ENCODE measurements at places on chromosomes 5 and 9. TPM values are rescaled to one million over a fixed set of nuclear protein-coding genes. Genes with fewer than 3 reads are reported as not detected.

GRCh38 chr5:154779105-154779504 lies 23.9 kb downstream of the LARP1 start:
- DNase-seq: no peak

- DNase-seq: no peak
Measured at GRCh38 chr9:87336914-87337333, 160.7 kb upstream of the DAPK1 start.

- DNase-seq: no peak
Measured at GRCh38 chr5:120550358-120550757, 86.3 kb downstream of the PRR16 start.

GRCh38 chr5:10513501-10514442 lies 50.1 kb upstream of the ANKRD33B start:
- DNase-seq: no peak

The SNCAIP gene
- not detected for total RNA-seq

GRCh38 chr9:134877541-134877940 lies 3.1 kb upstream of the FCN2 start:
- no peak for DNase-seq

- peak; percentile 72 for DNase-seq
Measured at GRCh38 chr9:124852829-124853531, at the start of gene WDR38. Gene WDR38 (plus strand): TSS chr9:124853460. CDS start chr9:124853532, 72 bp downstream.

The CERCAM gene
- total RNA-seq: 0.63 TPM

DNA sequence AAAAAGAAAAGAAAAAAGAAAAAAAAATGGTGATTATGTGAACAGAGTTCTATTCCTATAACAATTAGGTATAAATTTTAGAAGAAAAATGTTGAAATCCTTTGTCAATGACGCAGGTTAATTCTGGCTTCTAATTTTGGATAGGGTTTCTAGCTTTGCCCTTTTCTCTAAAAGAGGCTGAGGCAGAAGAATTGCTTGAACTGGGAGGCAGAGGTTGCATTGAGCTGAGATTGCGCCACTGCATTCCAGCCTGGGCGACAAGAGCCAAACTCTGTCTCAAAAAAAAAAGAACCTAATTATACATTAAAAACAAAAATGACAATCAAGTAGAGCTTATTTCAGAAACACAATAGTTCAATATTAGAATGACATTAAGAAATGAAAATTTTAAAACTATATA lies 2.9 kb downstream of the STXBP1 start:
- no peak for DNase-seq

DNA sequence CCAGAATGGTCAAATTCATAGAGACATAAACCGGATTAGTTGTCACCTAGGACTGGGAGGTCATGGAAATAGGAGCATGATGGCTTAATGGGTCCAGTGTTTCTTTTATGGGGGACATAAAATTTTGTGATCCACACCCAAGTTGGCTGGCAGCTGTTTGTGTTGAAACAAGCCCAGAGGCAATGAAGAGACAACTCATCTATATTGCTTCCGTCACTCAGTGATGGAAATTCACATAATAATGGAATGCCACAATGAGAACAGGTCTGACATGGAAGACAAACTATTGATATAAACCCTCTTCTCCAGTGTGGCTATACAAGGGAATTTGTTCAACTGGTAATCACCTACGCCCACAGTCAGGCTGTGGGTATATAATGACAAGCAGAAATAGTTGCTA lies 173.2 kb downstream of the GNA14 start:
- no peak for DNase-seq

DNA sequence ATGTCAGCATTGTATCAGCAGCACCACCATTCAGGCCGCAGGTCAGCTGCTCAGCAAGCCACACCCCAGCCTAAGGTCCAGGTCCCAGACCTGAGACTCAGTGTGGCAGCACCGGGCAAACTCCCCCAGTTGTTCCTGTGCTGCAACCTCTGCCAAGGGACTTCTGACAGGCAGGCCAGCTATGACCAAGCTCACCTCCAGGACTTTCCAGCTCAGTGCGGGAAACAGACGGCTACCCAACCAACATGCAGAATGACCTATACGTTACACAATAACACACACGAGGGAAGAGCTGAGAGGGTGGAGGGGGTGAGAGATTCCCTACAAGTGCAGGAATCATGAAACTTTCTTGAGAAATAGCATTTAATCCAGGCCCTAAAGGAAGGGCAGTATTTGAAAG lies 143.7 kb downstream of the FSTL4 start:
- DNase-seq: no peak

DNA sequence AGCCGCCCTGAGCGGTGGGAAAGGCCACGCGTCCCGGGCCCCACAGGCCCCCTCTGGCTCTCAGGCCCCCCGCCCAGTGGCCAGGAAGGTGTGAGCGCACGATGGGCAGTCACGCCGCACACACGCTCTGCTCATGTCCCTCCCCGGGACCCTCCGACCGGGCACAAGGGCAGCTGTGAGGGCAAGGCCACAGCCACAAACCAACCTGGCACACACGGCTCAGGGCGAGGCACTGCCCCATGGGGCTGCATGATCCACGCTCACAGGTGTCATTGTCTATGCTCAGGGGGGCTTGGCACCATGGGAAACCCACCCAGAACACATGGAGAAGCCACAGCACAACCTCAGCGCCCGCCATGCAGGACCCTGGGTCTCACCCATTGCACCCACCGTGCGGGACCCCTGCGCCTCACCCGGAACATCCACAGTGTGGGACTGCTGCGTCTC lies 51.3 kb downstream of the SLC12A7 start:
- DNase-seq: no peak

The CCNI2 gene
- 7.7 TPM for total RNA-seq

DNA sequence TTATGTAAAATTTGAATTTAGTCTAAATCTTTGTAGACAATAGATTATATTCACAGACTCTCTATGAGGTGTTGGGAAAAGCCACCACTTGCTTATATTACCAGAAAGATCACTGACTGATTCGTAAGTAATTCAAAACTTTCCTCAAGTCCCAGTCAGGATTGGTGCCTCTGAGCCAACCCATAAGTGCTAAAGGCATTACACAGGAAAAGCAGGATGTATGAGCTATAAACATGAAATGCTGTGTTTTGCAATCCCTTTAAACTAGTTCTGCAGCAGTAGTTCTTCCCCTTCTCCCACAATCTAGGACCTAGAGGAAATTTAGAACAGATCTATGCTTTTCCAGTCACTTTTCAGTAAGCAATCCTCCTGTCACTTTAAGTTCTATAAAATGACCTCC lies 48.0 kb downstream of the SHLD3 start:
- no peak for DNase-seq

DNA sequence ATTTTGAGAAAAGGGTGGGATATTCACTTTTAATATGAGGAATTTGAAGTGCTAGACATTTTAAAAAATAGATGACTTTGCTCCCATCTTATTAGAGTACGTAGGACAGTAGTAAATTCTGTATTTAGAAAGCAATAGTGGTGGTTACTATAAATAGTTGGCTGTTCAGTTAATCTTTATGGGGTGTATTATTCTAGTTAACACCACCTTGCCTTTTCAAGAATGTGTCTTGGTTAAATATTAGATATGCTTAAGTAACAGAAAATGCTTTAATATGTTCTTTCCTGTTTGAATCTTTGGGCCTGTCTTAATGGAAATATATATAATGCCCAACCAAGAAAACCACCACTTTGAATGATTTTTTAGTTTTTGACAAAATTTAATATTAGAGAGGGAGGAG lies 608.7 kb upstream of the FAM174A start:
- DNase-seq: no peak

DNA sequence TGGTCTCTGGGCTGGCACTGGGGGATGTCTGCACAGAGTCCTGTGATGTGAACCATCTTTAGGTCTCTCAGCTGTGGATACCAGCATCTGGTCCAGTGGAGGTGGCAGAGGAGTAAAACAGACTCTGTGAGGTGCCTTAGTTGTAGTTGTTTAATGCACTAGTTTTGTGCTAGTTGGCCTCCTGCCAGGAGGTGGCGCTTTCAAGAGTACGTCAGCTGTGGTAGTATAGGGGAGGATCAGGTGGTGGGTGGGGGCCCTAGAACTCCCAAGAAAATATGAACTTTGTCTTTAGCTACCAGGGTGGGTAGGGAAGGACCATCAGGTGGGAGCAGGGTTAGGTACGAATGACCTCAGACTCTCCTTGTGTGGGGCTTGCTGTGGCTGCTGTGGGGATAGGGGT lies 197.1 kb downstream of the TMC1 start:
- DNase-seq: no peak

GRCh38 chr9:94675008-94675881 lies 35.9 kb upstream of the FBP1 start:
- DNase-seq: no peak

The OGN gene
- not detected for total RNA-seq

DNA sequence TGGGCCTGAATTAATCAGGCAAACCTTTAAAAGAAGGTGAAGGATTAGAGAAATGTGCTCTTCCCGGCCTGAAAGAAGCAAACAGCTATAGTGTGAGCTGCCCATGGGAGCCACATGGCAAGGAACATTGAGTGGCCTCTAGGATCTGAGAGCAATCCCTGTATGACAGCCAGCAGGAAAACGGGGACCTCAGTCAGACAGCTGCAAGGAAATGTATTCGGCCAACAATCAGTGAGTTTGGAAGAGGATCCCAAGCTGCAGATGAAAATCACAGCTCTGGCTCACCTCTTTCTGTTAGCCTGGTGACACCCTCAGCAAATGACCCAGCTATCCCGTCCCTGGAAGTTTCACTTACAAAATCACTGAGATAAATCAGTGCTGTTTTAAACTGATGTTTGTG lies 309.2 kb downstream of the SH3GL2 start:
- no peak for DNase-seq

The TMEM174 gene
- not detected for total RNA-seq

DNA sequence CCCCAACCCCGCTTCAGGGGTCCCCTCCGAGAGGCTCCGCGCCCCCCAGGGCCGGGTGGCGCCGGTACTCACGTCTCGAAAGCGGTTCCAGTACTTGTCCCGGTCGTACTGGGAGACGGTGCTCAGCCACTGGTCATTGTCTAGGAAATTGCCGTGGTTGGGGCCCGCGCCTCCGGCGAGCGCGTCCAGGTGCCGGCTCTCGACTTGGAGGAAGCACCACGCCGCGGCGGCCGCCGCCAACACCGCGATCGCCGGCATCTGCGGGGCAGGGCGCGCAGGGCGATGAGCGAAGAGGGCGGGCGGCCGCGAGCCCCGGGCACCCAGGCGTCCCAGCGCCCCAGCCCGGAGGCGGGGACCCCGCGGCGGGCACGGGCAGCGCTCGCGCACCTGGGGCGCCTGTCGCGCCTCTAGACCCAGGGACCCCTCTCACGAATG lies 808 bp downstream of the SPOCK1 start:
- DNase-seq: no peak

GRCh38 chr9:5835808-5836207 lies 2.9 kb upstream of the ERMP1 start:
- DNase-seq: no peak

DNA sequence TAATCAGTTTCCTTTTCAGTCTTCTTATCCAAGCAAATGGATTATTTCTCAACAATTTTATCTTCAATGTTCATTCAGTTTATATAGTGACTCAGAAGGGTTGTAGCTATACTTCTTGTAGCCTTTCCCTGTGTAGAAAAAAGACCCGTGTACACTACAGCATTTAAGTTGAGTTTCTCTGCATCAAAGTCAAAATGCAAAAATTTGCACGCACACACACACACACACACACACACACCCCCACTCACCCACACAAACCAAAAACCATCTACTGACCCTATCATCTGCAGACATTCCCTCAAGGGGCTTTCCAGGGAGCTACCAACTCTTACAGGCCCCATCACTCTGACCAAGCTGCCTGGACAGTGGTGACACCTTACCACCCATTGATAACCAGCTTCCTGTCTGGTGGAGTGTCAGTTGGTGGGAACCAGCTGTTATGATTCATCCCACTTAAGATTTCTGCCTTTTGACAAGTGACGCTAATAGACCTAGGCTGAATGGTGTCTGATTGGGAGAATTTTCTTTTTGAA lies 12.2 kb upstream of the ELL2 start:
- DNase-seq: no peak

DNA sequence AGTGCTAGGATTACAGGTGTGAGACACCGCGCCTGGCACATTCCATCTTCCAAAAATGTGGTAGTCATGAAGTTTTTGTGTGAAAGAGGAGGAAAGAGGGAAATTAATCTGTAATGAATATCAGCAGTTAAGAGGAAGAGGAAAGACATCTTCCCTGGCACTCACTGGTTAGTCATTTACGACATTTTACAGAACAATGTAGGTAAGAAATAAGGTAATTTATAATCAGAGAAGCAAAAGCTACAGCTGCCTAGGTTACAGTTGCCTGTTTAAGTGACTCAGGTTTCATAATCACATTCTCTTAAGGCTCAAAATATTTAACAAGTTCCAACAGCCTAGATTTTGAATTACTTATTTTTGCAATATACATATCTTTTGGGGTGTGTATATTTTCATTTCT lies 26.9 kb downstream of the CNOT6 start:
- DNase-seq: no peak

DNA sequence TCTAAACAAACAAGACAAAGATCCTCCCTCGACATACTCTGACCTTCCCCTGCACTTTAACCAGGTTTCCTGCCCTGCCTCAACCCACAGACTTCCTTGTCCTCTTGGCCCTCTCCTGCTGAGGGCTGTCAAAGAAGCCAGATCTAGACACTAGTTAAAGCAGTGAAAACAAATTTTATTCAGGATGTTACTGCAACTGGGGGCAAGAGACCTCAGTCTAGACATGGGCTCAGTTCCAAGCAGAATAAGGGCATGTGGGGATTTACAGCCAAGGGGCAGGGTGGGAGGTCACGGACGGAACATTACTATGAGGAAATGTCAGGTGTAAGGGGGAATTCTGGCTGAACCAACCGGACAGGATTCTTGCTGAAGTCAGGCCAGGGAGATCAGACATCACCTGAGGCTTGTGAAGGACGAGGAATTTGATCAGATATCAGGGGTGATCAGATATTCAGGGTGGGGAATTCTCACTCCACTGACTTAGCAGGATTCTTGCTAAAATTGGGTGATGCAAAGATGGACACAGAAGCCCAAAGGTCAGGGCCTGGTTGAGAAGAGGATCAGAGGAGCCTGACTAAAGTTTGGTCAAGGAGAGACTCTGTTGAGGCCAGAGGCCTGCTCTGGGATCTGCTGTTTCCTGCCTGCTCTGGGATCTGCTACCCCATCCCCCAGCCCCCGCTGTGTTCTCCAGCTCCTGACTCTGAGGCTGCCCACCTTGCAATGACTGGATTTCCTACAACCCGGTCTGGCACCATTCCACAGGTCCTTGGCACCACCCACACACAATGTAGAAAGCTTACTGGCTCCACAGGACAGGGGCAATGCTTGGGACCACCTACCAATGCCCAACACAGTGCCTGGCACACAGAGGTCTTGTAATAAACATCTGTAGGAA lies 21.5 kb downstream of the GABBR2 start:
- no peak for DNase-seq

The HTR1A gene
- not detected for total RNA-seq

- no peak for DNase-seq
Measured at GRCh38 chr9:130860458-130861316, 25.6 kb downstream of the ABL1 start.

GRCh38 chr9:29437526-29437925 lies 1864.2 kb upstream of the C9orf72 start:
- DNase-seq: no peak

Measured in activated T-cell treated with anti-CD3 and anti-CD28 coated beads, Interleukin-2, amount 50 U/mL, for 4 hours (primary cell).